ENCODE measurements at places on chromosomes 16 and 17.

- DNase-seq: no peak
These were observed 670.9 kb downstream of the TOX3 start for GRCh38 chr16:51875834-51876600.

GRCh38 chr17:48002916-48003416, 32.1 kb downstream of the CDK5RAP3 start:
- DNase-seq: peak; percentile 49

DNA sequence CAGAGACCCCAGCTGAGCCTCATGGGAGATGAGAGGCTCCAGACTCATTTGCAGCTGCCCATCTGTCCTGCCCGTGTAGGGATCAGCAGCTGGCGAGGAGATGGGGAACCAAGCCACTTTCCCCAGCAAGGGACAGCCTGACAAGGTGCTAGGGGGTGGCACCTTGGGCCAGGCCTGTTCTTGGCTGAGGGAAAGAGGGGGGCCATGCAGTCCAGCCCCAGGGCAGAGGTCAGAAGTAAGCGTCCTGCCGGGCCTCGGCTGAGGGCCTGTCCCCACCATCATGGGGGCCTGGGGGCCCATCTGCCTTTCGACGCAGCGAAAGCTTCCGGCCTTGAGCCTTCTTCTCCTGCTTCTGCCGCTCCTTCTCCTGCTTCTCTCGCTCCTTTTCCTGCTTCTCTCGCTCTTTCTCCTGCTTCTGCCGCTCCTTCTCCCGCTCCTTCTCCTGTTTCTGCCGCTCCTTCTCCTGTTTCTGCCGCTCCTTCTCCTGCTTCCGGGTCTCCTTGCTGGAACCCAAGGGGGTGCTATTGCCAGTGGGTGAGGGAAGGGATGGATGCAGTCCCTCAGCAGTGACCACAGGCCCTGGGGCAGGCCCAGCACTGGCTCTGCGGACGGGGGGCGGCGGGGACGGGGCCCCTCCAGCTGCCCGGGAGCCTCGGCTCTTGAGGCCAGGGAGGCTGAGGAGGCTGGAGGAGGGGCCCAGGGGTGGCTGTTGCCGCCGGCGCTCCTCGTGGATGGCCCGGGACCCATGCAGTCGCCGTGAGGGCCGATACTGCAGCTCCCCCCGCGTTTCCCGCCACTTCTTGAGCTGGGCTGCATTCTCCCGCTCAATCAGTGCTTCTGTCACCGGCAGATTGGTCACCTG, 2.8 kb upstream of the CD2BP2 start:
- DNase-seq: no peak

DNA sequence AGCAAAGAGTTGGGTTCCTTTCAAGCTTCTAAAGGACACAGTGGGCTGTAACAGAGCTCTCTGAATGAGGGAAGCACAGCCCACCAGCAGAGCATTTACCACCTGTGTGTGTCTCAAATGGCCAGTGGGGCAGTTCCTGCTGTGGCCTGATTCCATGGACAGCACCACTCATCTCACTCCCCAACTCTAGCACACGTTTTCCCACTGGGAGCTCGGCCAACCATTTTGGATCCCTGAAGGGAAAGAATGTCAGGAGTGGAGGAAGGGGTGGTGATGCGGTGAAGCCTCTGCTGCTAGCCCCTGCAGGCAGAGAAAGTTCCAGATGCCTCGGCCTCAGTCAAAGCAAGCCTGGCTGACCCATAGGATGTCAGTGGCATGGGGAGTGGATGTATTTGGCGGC, 86.6 kb downstream of the PLXDC1 start:
- DNase-seq: no peak

DNA sequence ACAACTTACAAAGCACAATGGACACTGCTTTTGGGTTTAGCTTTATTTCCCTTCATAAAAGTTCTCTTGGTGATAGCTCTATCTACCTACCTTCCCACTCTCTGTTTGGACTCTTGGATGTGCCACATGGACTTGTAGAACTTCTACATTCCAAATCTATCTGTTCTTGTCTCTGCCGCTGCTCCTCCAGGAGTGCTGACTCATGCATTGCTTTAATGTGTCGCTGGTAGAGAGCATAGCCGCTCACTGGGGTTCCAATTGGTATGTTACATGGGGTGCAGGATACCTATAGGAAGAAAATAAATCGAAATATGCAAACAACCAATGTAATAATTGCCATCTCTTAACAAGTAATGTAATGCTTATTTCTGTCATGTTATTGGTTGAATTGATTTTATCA, 92.1 kb downstream of the TTC19 start:
- no peak for DNase-seq

DNA sequence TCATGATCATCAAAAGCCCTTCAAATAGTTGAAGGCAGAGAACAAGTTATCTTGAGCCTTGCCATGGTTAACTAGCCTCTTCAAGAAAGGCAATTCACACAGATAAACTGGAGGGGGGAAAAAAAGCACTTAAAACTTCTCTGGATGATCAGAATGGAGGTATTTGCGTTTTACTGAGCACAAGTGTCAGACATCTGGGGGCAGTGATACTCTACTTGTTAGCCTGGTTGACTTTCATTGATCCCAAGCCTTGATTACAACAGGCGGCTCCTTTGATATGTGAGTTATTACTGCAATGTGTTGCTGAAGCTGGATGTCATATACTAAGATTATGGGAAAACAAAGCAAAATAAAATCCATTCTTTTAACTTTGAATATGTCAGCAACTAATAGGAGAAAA, 155.0 kb upstream of the HS3ST3A1 start:
- DNase-seq: no peak

DNA sequence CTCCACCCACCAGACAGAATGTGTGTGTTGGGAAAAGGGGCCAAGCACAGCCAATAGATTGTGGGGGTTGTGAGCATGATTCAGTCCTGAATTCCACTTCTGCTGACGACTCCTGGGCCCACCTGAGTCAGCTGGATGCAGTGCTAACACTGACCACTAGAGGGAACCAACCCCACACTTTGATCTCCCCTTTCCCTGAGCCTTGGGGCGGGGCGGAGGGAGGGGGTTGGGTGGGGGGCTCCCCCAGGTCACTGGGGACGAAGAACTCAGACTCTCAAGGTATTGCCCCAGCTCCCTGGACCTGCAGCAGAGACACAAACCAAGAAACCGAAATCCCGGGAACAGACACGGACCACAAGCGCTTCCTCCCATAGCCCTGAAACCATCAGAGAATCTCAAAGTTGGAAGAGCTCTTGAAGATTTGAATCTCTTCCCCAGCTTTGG, 621 bp upstream of the CSHL1 start:
- peak; percentile 17 for DNase-seq

DNA sequence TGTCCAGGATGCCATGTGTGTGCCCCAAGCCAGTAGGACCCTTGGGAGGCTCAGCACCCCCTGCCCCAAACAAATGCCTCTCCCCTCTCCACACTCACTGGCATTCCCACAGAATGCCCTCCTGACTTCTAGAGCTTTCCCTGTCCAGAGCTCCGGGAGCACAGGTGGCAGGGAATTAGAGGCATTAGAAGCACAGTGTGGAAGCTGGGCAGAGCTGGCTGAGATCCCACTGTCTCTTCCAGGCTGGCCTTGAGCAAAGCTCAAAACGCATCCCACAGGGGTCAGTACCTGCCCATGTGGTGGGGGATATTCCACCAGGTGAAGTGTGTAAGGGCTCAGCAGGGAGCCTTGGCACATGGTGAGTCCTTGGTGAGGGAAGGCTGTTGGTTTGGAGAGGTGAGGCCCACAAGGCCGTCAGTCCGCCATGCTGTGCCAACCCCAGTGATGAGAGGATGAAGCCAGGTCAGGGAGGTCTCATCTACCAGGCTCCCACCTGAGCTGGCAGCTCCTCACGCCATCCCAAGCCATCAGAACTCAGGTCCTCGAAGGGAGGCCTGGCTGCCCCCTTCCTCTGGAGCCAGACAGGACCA, 18.1 kb downstream of the ENDOV start:
- no peak for DNase-seq

DNA sequence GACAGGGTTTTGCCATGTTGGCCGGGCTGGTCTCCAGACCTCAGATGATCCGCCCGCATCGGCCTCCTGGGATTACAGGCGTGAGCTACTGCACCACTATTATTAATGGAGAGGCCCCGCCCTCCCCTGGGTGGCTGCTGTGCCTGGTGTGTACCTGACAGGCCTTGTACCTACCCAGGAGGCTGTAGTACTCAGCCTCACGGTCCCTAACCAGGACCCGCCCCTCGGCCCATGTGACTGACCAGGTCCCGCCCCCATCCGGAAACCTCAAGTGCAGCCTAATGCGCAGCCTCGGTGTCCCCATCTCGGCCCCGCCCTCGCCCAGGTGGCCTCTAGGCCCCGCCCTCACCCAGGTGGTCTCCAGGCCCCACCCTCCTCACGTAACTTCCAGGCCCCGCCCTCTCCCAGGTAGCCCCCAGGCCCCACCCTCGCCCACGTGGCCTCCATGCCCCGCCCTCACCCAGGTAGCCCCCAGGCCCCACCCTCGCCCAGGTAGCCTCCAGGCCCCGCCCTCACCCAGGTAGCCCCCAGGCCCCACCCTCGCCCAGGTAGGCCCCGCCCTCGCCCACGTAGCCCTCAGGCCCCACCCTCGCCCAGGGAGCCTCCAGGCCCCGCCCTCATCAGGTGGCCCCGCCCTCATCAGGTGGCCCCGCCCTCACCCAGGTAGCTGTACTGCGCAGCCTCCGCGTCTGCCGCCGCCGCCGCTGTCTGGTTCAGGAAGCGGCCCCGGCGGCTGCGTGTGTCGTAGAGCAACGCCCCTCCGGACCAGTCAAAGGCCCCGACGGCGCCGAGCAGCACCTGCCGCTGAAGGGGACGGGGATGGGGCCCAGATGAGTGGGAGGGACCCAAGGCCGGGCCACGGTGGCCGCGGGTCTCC, 31.0 kb downstream of the HASPIN start:
- peak; percentile 99 for DNase-seq

DNA sequence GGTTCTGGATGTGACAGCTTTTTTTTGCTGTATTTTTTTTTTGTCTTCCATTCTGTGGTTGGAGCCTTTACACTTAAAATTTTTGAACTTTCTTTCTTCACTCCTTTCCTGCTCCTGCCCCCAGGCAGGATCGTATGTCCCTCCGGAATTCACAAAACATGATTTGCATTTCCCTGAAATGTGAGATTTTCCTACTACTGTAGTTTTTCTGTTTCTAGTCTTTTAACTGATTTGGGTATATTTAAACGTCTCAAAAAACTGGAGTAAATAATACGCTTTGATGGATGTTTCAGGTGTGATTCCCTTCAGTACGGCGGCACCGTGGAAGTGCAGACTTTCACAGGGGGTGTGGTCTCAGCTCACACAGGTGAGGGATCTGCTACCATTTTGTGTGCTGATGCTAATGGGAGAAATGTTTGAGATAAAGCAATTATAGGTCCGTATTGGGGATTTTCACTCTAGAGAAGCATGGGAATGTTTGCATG, 686 bp downstream of the SRCAP start:
- no peak for DNase-seq

- no peak for DNase-seq
These were observed 32.8 kb downstream of the IRF8 start for GRCh38 chr16:85931596-85932402.

DNA sequence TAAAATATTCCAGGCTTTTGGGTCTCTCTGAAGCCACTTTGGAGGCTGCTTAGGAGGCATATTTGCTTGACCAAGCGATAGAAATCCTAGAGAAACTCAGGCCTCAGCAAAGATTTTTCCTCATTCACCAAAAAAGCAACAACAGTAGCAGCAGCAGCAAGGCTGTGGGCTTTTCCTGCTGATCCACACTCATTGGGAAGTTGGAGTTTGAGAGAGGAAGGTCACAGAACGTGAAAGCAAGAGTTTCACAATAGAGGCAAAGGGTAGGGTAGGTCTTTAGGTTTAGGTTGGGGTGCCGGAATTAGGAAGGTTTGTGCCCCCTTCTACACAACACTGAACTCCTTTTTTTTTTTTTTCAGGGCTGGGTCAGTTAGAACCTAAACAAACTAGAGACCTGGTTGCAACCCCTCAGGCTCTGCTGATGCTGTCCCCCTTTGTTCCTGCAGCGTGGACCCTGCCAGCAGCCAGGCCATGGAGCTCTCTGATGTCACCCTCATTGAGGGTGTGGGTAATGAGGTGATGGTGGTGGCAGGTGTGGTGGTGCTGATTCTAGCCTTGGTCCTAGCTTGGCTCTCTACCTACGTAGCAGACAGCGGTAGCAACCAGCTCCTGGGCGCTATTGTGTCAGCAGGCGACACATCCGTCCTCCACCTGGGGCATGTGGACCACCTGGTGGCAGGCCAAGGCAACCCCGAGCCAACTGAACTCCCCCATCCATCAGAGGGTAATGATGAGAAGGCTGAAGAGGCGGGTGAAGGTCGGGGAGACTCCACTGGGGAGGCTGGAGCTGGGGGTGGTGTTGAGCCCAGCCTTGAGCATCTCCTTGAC, 2.0 kb downstream of the TMUB2 start:
- no peak for DNase-seq

DNA sequence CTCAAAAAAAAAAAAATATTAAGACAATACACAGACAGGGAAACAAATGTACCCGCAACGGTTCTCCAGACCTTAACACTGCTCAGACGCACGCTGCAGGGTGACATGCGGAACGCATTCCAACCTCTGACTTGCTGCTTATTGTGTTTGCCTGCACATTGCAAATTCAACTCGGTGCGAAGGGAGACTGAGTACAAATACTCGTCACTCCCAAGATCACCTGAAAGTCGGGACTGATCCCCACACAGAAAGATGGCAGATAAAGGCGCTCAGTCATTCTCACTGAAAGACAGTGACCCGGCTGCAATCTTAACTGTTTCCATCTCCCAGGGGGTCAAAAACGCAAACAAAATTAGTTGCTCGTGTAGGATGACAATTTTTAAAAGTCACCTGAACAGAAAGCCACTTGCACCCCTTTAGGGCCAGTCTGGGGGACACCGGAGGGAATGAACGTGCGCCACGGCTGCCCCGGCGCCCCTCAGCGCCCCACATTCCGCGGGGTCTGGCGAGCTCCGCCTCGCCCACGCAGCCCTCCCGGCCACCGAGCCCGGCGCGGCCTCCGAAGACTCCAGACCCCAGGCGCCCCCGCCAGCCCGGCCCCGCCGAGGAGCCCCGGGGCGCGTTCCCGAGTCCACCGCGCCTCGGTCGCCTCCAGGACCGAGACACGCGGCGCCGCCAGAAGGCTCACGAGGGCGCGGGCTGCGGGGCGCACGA, 589 bp downstream of the CLCN7 start:
- DNase-seq: no peak

GRCh38 chr17:79160980-79161636, 86.5 kb downstream of the ENGASE start:
- no peak for DNase-seq

GRCh38 chr16:48381201-48381600, 4.0 kb downstream of the SIAH1 start:
- no peak for DNase-seq

DNA sequence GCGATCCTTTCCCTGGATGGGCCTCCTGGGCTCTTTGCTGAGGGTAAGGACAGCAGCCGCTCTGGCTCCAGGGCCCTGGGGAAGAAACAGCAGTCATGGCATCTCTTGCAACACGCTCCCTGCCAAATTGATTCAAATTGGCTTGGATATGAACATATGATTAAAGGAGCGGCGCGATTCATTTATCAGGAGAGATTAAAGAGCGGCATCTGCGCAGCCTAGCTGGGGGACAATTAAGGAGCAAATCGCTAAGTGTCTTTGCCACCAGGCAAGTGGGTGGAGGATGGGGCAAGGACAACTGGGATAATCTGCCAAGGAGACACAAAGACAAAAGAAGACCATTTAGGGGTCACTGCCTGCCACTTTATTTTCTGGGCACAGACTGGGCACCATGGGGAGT, 27.8 kb downstream of the PIPOX start:
- DNase-seq: no peak
